ENCODE measurements at places on chromosomes 1 and 21.

- DNase-seq: no peak
Measured at GRCh38 chr1:199356561-199356960, 670.9 kb upstream of the NR5A2 start.

GRCh38 chr1:198726455-198726854 lies 87.6 kb downstream of the PTPRC start:
- no peak for DNase-seq

DNA sequence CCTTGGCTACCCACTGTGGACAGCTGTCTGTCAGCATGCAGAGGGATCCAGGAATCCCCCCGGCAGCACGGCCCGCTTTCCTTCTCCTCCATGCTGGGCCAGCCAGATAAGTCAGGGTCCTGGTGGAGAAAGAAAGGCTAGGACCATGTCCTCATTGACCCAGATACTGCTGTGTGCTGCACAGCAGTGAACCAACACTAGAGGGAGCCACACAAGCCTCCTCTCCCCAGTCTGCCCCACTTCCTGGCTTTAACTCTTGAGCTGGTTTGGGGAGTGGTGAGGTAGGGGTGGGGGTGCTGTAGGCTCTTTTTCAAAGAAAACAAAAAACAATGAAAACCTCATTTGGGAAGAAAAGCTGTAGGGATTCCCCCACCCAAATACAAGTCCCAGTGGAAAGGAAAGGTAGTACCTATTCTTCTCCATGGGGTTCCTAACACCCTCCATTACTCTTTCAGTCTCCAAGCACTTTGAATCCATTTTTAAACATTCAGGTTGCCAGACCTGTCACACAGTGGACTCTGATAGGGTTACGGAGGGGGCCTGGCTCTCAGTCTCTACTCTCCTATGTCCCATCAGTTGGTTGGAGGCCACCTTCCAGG lies 84.9 kb upstream of the CD1D start:
- peak; percentile 17 for DNase-seq

DNA sequence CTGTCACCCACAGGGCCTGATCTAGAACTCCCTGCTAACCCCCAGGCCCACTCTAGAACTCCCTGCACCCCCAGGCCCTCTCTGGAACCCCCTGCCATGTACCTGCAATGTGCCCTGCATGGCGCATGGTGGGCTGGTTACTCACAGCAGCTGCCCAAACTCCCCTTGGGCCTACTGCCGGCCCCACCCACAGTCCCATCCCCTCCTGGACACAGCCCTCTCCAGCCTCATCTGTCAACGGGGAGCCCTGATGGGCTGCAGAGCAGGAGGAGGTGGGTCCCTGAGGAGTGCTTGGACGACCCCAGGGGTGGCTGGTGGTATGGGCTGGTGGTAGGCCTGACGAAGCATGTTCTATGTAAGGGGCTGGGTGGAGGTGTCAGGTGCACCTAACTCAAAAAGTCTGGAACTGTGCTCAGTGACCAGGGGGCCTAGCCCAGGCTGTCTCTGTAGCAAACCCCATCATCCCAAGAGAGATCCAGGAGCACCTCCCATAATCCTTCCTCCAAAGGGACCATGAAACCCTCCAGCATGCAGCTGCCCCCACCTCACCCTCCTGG lies 19.0 kb upstream of the PRSS38 start:
- DNase-seq: no peak
